NCI-H1436 (cell line): ENCODE measurements at places on chromosomes 1 and 21.

DNA sequence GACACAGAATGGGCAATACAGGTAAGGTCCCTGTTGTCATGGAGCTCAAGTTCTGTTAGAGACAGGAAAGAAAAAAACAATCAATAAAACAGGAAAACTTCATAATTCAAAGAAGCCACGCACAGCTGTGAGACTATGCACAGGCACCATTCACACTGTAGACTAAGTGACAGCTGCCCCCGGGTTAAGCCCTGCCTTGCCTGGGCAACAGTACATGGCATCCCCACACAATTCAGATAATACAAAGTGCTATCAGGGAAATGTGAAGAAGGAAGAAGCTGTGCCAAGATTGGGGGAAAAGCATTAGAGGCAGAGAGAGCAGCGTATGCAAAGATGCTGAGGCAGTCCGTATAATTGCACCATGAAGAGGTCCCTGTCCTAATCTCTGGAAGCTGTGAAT lies 9.0 kb upstream of the KCNE2 start:
- no peak for DNase-seq

GRCh38 chr21:16376673-16377072 lies 646.9 kb downstream of the USP25 start:
- DNase-seq = no peak

GRCh38 chr1:201228011-201228983 lies 37.7 kb downstream of the IGFN1 start:
- DNase-seq = no peak

- no peak for DNase-seq
Measured at GRCh38 chr1:3311711-3312110, 142.8 kb upstream of the ARHGEF16 start.

- no peak for DNase-seq
Measured at GRCh38 chr1:234844479-234845031, 234.6 kb upstream of the IRF2BP2 start.

DNA sequence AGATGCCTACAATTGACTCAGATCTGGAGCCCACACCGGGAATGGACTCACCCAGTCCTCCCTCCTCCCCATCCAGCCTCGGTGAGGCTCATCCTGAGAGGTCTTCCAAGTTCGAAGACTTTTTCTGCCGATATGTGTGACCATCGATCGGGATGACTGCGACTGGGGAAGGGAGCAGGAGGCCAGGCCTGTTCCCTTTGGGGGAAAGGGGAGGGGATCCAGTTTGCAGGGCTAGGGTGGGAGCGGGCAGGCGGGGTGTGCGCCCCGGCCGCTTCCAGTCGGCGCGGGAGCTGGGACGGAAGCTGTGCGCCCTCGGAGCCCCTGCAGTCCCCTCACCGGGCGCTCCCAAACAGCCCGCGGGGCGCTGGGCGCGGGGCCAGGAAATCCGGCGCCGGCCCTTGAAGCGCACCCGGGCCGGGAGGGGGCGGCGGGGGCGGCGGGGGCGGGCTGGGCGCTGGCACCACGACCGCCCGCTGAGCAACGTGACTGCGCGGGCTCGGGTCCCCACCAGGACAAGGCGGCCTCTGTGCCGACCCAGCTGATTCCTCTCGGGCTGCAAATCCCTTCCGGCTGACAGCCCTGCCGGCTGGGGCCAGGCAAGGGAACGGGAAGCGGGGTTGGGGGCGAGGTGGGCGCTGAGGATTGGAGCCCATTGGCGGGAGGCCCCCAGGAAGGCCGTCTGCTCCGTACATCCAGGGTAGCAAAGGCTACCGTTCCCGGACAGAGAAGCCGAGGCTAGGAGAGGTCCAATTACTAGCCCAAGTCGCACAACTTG lies 103.9 kb downstream of the EBNA1BP2 start:
- no peak for DNase-seq

DNA sequence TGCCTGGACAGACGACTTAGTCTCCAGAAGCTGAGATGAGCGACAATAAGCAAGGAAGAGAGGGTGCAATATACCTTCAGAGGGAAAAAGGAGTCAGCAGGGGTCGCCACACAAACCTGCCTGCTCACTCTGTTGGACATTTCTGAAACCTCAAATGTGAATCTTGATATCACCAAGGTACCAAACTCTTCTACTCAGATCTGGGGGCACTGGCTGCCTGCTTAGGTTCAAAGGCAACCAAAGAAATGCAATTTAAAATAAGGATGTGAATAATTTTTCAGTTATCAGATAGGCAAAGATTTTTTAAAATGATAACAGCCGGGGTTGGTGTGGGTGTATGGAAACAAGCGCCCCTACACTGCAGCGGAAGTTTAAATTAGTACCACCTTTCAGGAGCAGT lies 164.2 kb downstream of the HIVEP3 start:
- DNase-seq = no peak

- no peak for DNase-seq
Measured at GRCh38 chr1:244362476-244362875, 89.2 kb downstream of the ADSS2 start.

- no peak for DNase-seq
Measured at GRCh38 chr21:21750124-21750825, 752.1 kb downstream of the NCAM2 start.

- no peak for DNase-seq
Measured at GRCh38 chr1:244395965-244396364, 55.7 kb downstream of the ADSS2 start.

DNA sequence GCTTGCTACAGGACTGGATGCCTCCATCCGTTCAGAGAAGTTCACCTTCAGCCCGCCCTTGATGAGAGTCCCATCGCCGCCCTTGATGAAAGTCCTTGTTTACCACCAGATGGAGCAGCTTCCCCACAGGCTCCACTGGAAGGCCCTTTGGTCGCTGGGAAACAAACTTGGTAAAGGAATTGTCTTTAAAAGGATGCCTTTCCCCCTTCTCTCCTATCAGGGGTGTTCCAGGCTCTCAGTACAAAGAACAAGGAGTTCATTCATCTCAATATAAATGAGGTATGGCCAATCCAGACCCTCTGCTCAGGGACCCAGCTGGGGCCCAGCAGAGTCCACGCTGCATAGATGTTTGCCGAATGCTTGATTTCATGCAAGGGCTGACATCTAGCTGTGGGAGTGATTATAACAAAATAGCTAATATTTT lies 50.8 kb downstream of the CAPN9 start:
- no peak for DNase-seq

- DNase-seq = no peak
Measured at GRCh38 chr1:111221276-111221632, 6.3 kb upstream of the CHI3L2 start.
